ENCODE measurements at places on chromosomes 7 and 10.

GRCh38 chr7:102813191-102814024, 64.6 kb downstream of the FAM185A start:
- no peak for DNase-seq

DNA sequence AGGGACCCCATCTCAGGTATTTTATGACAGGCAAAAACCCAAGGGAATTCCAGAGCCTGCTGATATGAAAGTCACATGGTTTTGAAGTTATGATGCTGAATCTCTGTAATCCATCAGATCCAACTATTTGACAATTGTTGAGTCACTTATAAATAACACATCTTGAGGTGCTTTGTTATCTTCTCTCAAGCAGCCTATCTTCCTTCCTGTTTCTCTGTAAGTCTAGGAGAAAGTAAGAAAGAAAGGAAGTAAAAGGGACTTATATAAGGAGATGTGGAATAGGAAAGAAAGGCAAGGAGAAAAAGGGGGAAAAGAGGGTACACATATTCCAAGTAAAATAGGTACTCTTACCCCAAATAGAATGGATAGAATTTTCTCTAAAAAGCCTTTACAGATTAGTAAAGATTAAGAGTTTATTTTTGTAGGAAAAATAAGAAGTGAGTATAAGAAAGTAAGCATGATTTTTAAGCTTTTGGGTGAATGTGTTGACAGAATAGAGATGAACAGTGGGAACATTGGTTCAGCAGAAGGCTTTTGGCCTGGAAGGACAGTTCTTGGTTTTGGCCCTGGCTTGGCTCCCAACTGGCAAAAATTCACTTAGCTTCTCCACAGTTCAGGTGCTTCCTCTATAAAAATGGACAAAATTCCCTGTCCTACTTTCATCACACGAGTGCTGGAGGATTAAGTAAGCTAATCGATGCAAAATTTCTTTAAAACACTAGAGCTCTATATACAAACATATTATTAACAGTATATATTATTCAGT, 39.6 kb upstream of the ANK3 start:
- DNase-seq = peak; percentile 82

GRCh38 chr7:1806354-1806753, 136.3 kb downstream of the ELFN1 start:
- no peak for DNase-seq

DNA sequence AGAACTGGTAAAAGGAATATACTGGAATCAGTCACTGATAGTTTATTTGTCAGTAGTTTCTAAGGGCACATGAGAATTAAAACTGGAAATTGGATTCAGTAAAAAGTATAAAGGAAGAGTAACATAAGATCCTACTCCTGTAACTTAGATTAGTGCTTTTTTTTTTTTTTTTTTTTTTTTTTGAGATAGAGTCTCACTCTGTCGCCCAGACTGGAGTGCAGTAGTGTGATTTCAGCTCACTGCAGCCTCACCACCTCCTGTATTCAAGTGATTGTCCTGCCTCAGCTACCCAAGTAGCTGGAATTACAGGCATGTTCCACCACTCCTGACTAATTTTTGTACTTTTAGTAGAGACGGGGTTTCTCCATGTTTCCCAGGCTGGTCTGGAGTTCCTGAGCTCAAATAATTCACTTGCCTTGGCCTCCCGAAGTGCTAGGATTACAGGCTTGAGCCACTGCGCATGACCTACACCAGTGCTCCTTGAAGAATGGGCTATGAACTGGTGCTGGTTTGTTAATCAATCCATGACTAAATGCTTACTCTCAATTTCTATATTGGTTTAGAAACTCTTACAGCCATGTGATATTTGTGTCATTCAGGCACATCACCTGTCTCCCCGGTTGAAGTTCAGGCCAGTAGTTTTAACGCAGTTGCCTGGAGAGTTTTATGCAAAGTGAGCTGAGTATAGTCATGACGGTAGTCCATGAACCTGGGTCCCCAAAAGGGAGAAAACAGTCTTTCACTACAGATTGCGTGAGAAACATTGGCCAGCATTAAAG, 65.0 kb downstream of the ZEB1 start:
- DNase-seq = no peak

DNA sequence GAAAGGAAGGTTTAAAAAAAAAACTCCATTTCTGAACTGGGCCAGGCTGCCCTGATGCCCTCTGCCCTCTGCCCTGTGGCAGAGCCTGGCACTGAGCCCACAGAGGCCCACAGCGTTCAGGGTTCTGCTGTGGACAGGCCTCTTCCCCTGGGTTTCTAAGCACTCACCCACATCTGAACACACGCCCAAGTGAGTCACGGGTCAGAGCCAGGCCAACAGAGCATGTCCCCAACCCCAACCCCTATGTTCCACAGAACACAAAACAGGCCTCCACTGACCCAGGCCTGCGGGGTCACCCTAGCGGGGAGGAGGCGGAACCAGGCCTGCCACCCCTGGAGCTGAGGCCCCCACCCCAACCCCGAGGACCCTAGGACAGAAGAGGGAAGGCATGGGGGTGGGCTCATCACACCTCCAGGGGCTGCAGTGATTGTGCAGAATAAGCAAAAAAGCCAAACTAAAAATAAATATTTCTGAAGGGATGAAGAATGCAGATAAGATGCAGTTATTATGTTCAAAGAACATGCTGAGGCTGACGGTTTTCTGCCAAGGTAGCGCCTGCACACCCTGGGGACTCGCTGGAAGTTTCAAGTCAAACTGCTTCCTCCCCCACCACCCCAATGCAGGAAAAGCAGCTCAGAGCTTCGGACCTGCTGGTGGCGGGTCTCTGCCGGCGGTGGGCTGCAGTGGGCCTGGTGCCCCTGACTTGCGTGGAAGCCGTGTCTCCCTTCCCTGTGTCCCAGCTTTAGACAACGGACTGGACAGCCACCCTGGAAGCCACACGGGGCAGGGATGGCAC, 5.4 kb downstream of the WDR86 start:
- DNase-seq = peak; percentile 84

GRCh38 chr7:55124989-55125875, 106.4 kb downstream of the EGFR start:
- DNase-seq = peak; percentile 62

DNA sequence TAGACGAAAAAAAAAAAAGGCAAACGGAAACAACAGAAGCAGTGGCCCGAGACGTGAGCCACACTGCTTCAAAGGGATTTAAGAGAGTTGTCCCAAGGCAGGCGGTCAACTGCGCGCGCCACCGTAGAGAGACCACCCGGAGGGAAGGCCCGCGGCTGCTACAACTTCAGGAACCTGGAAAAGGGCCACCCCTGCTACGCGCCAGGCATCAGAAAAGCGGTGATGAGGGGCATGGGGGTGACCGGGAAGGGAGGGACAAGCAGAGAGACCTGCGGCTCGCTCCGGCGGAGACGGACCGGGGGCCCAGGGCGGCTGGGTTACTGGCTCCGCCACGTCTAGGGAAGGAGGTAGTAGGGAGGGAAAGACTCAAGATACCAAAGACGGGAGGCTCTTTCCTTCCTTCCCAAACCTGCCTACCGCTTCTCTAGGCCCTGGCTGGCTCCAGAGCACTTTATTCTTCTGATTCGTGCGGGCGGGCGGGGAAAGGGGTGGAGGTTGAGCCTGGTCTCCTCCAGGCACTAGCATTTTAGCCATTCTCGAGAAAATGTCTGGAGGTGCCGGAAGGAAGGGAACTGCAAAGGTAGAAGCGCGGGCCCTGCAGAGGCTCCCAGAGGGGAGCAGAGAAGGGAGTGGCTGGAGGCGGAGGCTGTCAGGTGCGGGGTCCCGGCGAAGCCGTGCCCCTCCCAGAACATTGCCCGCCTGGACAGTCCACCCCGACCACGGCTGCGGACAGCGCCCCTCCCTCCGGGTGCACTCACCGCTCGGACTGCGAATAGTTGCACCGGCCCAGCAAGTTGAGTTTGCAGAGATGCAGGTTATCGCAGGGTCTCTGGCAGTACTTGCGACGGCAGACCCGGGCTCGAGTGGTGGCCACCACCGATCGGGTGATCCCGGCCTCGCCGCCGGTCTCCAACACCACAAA, 993 bp downstream of the ZC3HAV1 start:
- DNase-seq = peak; percentile 9

GRCh38 chr10:60312818-60313588, 76.7 kb downstream of the ANK3 start:
- peak; percentile 70 for DNase-seq

DNA sequence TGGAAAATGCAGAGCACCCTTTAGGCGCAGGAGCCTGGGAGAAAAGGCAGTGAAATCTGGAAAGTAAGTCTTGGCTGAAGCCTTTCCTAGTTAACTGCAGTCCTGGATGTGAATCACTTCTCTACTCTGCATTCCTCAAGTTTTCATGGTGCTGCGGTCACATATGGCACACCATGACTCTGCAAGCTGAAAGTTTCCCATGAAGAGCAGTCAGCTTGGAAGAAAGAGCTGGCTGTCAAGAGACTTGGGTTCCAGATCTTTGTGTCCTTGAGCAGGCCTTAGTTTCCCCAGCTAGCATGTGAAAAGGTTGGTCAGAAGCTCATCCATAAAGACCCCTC, 548.3 kb downstream of the SORCS3 start:
- DNase-seq = no peak

- DNase-seq = peak; percentile 61
Observed at GRCh38 chr7:130938661-130939060, 204.7 kb upstream of the KLF14 start.

GRCh38 chr10:117454502-117454901, 79.3 kb upstream of the PDZD8 start:
- DNase-seq = no peak

DNA sequence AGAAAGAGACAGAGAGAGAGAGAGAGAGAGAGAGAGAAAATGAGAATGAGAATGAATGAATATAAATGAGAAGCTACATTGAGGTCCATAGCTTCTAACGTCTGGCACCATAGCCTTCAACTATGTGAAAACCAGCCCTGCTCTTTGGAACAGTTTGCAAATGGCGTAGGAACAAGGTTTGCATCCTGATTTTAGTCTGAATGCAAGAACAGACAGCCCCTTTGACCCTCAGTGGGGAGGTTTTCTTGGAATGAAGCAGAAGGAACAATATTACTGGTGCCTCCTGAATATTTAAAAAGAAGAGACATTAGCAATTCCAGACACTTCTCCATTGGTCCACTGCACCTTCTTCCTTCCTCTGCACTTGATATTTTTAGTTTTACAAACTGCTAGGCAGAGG, 23.0 kb downstream of the LHPP start:
- DNase-seq = no peak

- DNase-seq = no peak
Observed at GRCh38 chr7:132275416-132276233, 300.6 kb downstream of the PLXNA4 start.

DNA sequence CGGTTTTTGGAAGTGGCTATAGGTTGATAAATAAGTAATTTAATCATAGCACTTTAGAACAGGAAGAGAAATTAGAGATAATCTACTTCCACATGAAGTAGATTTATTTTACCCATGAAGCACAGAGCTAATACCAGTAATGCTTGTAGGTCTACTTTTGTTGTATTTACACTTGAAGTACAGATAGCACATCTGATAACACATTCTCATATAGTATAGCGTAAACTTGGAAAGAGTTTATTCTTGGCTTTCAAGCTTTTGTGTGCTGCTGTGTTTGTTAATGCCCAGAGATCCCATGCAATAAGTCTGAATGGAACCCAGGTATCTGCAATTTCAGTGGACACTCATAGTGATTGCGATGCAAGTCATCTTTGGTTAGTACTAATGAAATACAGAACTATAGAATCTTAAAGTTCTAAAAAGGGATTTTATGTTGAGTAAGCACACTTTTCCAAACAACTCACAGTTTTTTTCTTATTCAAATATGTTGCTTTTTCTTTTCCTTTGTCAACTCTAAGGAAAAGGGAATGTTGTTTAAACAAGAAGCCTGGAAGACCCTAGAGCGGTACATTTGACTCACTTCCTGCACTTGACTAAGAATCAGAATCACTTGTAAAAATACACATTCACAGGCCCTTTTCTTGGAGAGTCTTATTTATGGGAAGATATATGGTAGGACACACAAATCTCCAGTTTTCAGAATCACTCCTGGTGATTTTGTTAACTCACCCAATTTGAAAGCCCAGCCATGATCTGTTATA, 105.8 kb downstream of the GNAI1 start:
- DNase-seq = peak; percentile 23

- DNase-seq = peak; percentile 6
Observed at GRCh38 chr7:135486261-135486920, 23.5 kb downstream of the CNOT4 start.

- DNase-seq = no peak
Observed at GRCh38 chr10:70684374-70684773, 12.1 kb downstream of the ADAMTS14 start.

DNA sequence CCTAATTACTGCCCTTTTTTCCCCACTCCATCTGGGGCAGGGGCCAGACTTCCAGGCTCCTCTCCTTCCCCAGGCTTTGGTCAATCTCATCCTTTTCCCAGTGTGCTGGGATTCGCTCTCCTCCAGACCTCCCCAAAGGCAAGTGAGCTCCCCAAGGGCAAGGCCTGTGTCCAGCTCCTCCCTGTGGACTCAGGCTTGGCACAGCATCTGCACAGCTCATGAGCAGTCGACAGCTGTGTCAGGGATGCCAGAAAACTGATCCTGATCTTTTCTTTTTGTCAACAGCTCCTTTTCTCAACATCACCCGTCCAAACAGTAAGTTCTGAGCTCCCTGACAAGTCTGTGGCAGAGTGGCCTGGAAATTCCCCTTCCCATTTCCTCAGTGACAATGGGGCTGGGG, 67.1 kb downstream of the C10orf120 start:
- no peak for DNase-seq

DNA sequence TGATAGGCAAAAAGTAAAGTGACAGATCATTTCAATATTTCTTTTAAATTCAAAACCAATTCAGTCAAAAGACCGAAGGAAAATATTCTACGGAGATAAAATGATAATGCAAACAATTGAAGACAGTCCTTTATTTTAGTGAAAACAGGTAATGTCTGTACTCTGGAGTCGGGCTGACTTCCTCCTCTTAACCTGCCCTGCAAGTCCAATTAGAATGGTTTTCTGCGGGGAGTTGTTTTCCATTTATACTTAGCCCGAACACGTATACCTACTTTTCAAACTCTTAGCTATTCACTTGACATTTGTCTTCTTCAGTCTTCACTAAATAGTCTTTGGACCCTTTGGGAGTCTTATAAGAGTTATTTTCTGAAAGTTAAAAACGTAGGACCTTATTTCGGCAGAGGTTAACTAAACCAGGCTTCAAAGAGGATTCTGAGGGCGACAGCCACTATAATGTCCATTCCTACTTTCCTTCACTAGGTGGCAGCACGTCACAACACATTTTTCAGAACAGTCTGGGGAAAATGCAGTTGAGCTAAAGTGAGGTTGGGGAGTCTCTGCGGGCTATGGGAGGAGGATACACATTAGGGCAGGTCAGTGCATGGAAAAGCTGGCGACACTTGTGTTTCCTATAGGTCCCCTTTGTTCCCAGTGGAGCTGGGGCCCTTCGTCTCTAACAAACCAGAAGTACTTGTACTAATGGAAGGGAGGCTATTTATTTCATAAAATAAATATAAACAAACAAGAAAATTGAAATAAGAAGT, 472.0 kb downstream of the KCNMA1 start:
- DNase-seq = peak; percentile 55

- DNase-seq = peak; percentile 66
Observed at GRCh38 chr10:19111501-19112267, 63.1 kb downstream of the MALRD1 start.

Data from fibroblast of lung (primary cell).